ENCODE measurements at places on chromosomes 1 and 21. TPM values are rescaled to one million over a fixed set of nuclear protein-coding genes. Genes with fewer than 3 reads are reported as not detected.
A peak's percentile ranks its signal among the peaks of the same experiment; 100 is the strongest.

DNA sequence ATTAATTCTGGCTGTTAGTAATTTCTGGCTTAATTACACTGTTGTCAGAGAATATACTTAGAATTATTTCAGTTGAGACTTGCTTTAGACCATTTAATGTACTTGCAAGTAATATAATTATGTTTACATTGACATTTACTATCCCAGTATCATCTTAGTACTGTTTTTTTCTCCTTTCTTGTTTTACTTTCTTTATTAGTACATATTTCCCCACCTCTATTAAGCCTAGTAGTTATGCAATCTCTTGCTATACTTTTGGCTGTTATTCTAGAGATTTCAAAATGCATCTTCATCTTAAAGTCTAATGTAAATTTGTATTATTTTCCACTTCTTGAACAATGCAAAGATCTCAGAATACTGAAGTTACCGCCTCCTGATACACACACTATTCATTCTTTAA, 24.4 kb downstream of the BRWD1 start:
- DNase-seq: no peak

The G0S2 gene
- 0.26 TPM for total RNA-seq

The OR6P1 gene
- not detected for total RNA-seq

GRCh38 chr1:186967656-186968394, 139.1 kb downstream of the PLA2G4A start:
- no peak for DNase-seq

- peak; percentile 82 for DNase-seq
Measured at GRCh38 chr1:109773203-109773899, 9.6 kb upstream of the EPS8L3 start.

DNA sequence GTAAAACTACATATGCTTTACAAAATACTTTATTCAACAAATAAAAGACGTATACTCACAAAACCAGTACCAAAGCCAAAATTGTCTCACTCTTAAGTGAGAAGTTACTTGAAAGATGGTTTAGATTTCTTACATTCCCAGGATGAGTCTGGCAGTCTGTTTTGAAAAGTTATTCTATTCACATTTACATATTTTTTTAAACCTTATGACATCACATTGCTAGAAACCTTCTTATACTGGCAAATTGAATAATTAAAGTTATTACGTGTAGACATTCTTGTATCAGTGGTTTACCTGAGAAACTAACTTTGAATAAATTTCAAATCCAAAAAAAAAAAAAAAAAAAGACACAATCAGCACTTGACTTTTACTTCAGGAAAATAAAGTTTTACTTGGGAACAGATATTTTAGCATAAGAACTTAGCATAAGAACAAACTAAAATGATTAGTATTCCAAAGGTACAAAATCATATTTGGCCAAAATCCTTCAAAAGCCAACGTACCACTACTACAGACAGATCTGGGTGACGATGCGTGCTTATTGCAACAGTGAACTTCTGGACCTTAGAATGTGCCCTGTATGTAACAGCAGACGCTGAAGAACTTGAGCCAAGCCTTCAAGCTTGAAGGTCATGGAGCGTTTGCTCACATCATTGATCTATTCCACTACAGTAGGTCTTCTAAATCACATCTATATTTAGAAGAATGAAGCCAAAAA, 2.5 kb downstream of the CDC42BPA start:
- DNase-seq: no peak
